ENCODE measurements at places on chromosomes 7 and 10. TPM values are rescaled to one million over a fixed set of nuclear protein-coding genes. Genes with fewer than 3 reads are reported as not detected.

MALRD1 gene
- total RNA-seq = not detected

GOLGA7B gene
- 4.0 TPM for total RNA-seq

LIPK gene
- not detected for total RNA-seq

PROSER2 gene
- total RNA-seq = 26.6 TPM

NUDT1 gene
- 98.7 TPM for total RNA-seq

MKRN1 gene
- 53.4 TPM for total RNA-seq

ABI1 gene
- 51.0 TPM for total RNA-seq

DMBT1 gene
- 0.13 TPM for total RNA-seq

OR2F2 gene
- total RNA-seq = not detected

SLC16A12 gene
- total RNA-seq = 0.19 TPM

PDLIM1 gene
- total RNA-seq = 187 TPM

ITGB8 gene
- 1.5 TPM for total RNA-seq

FGF8 gene
- not detected for total RNA-seq

C10orf62 gene
- not detected for total RNA-seq

EPHB6 gene
- total RNA-seq = 0.17 TPM

HOXA10 gene
- 7.5 TPM for total RNA-seq

RGS10 gene
- total RNA-seq = 52.0 TPM

REEP3 gene
- 14.1 TPM for total RNA-seq

HOXA9 gene
- total RNA-seq = 0.32 TPM

CTBP2 gene
- 94.9 TPM for total RNA-seq

GHRHR gene
- not detected for total RNA-seq

EVX1 gene
- total RNA-seq = 0.19 TPM

All from A549 treated with ZK216348 at 1 μM for 4 hours (cell line).